ENCODE measurements at places on chromosomes 5 and 9.

GRCh38 chr5:137856201-137856600 lies 11.5 kb upstream of the MYOT start:
- DNase-seq: no peak

GRCh38 chr5:177195307-177195952 lies 61.9 kb downstream of the NSD1 start:
- no peak for DNase-seq

GRCh38 chr9:121696930-121697329 lies 45.5 kb downstream of the DAB2IP start:
- no peak for DNase-seq

- DNase-seq: no peak
Observed at GRCh38 chr9:21560281-21560745, 78.2 kb upstream of the IFNE start.

DNA sequence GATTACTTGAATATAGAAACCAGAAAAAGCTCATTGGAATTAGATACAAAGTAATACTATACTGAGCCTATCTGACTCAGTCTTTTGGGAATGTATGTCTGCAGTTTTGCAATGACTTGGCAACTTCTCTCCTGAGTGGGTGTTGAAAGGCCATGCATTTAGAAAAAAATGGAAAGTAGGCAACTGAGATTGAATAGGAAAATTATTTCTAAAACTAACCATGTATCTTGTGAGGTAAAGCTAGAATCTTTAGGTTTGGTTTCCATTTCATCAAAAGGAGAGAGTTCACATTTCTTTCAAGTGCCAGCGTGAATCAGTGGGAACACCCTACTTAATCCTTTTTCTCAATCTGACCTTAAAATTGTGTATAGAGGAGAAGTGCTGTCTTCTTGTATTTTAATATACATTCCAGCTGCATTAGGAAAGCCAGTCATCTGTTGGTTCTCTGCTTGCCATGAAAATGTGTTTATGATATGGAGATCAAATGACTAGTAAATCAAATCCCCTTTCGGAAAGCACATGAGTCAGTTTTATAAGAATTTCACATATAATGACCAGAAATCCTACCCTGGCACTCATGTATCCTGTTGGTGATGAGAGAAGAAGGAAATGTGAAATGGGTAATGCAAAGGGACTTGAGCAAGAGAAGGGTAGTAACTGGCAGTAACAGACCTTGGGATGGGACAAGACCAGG lies 30.4 kb downstream of the NFX1 start:
- DNase-seq: no peak

DNA sequence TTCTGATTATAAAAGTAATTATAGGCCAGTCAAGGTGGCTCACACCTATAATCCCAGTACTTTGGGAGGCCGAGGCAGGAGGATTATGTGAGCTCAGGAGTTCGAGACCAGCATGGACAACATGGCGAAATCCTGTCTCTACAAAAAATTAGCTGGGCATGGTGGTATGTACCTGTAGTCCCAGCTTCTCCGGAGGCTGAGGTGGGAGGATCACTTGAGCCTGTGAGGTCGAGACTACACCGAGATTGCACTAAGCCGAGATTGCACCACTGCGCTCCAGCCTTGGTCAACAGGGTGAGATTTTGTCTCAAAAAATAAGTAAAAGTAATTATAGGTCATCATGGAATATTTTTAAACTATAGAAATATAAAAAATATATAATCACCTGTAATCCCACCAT lies 18.1 kb downstream of the IRF1 start:
- peak; percentile 30 for DNase-seq

- DNase-seq: no peak
Observed at GRCh38 chr5:180977852-180978251, 10.8 kb upstream of the BTNL3 start.

GRCh38 chr9:99438596-99438995 lies 216.5 kb downstream of the SEC61B start:
- no peak for DNase-seq

DNA sequence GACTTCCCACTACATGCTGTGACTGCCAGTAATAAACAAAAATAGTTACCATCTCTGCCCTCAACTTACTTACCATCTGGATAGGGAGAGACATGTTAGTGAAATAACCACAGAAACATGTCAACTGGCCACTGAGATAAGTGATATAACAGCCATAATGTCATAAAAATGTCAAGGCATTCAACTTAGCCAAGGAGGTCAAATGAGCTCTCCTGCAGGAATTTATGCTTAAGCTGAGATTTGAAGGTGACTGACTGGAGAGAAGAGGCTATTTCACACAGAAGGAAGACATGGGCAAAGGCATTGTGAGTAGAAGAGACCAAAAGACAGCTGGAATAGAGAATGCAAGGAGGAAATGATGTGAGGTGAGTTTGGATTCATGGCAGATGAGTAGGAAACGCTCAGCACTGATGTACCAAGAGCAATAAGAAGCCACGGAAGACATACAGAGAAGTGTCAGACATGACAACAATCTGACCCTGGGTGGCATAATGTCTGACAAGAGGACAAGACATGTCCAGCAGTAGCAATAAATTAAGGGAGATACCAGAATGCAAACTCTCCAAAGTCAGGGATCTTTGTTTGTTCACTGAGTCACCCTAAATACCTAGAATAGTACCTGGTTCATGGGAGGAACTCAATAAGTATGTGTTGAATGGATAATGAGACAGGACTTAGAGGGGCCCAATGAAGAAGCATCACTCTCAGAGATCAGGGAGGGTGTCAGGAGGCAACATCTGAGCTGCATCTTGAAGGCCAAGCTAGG lies 318.8 kb downstream of the ACTL7B start:
- DNase-seq: no peak

GRCh38 chr5:43643327-43643726 lies 40.3 kb downstream of the NNT start:
- no peak for DNase-seq
